ENCODE measurements at places on chromosomes 13 and 19.

DNA sequence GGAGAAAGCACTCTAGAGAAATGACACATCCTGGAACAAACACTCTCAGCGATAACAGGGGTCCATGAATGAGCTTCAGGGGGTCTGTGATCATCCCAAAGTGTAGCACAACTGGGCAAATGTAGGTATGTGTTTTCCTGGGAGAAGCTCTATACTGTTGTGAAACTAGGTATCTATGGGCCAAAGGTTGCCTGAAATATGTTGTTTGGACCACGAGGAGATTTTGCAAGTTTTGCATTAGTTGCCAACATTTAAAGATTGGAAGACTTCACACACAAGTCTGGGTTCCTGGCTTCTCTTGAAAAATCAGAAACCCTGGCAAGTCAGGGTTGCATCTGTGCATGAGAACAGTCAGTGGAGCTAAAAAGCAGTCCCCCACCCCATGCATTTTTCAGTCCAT lies 26.7 kb upstream of the POU2F2 start:
- DNase-seq, result no peak

DNA sequence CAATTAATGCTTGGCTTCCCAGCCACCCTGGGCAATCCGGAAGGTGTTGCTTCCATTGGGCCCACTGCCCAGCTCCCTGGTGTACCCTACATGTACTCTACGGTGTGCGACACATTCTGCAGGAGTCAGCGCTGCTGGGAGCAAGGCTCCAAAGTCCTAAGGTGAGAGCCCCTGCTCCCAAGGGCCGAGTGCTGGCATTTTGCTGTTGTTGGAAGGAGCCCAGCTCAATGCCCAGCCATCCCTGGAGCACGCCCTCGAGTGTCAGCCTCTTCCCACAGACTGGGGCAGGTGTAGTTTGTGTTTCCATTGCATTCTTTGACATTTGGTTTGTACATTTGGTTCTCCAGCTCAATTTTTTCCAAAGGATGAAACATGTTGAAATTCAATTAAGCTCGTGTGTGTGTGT lies 64.6 kb downstream of the GGACT start:
- no peak for DNase-seq

DNA sequence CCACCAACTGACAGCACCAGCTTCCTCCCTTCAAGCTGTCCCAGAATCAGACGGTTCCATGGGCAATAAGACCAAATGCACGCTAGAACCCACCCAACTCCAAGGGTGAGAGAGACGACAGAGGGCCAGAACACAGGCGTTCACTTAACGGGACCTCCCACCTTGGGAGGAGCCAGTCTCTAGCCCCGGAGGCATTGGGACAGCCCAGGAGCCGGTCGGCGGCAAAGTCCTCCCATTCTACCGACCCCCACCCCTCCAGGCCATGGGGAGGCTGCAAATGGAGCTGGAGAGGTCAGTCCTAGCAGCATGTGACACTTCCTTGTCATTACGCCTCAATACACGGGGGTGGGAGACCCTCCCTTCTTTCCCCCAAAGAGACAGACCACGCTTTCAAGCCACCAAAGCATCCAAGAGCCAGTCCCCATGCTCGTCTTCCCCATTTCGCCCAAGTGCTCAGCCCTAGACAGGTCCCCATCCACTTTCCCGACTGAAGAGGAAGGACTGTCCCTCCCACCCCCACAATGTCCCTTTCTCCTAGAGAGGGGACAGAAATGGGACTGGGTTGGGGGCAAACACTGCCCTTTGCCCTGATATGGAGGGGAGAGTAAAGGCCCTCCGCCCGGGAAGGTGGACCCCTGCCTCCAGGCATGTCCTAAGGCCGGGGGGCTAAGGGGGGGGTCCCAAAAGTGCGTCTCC lies 964 bp downstream of the KHSRP start:
- no peak for DNase-seq

DNA sequence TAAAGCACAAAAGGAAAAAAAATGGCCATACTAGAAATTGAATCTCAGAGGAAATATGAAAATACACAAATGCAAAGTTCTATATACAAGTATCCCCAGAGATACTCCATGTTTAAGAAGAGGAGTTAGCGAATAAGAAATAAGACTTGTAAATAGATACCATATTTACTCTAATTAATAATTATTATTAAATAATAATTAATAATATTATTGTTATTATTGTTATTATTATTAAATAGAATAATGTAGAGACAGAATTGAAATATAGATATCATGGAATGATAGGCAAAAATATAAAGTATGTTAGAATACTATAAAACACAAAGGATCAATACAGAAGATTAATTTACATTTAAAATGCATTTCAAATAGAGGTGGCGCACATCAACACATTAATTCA lies 1047.5 kb upstream of the MIR17HG start:
- no peak for DNase-seq

DNA sequence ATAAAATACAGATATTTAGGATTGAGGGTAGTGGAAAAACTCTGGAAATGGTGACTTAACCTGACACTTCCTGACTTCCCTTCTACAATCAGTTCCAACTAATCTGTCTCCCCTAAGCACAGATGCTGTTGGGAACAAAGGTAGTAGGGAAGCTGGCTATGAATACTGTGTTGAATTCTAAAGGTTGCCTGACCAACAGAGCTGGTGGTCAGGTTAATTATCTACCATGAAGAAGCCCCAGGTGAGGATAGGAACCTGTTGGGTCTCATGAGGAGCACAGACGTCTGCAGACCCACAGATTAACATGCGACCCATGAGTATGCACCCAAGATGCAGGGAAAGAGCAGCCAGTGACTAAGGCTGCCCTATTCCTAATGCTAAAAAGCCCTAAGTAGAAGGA lies 172.3 kb downstream of the DIAPH3 start:
- no peak for DNase-seq

All from KG1 (cell line).